ENCODE measurements at places on chromosomes 2 and 18. TPM values are rescaled to one million over a fixed set of nuclear protein-coding genes. Genes with fewer than 3 reads are reported as not detected.

The RAX gene
- not detected for total RNA-seq

The LIMS3 gene
- 16.6 TPM for total RNA-seq

- H3K4me3 ChIP-seq, result no peak overlapping the region
- H3K27ac ChIP-seq, result no peak overlapping the region
- H3K36me3 ChIP-seq, result no peaks in the 10 kb centered on the region
- H3K4me1 ChIP-seq, result no peaks in the 10 kb centered on the region
These were observed 17.2 kb upstream of the NMI start for GRCh38 chr2:151306621-151307020.

The LRP2 gene
- 0.09 TPM for total RNA-seq

The TUBB8B gene
- total RNA-seq, result not detected

The ZNG1B gene
- total RNA-seq, result 29.1 TPM

The SRD5A2 gene
- not detected for total RNA-seq

The GPR39 gene
- total RNA-seq, result 0.42 TPM
